CD4-positive, alpha-beta T cell treated with Interleukin-15 for 4 hours (primary cell): ENCODE measurements at places on chromosomes 1 and 21.

- DNase-seq: no peak
These were observed at the start of gene MSH4 for GRCh38 chr1:75796376-75797272. Gene MSH4 (plus strand): TSS chr1:75796882. CDS start chr1:75796986, 104 bp downstream.

GRCh38 chr1:168279253-168279652 lies 1.4 kb upstream of the TBX19 start:
- DNase-seq: no peak

DNA sequence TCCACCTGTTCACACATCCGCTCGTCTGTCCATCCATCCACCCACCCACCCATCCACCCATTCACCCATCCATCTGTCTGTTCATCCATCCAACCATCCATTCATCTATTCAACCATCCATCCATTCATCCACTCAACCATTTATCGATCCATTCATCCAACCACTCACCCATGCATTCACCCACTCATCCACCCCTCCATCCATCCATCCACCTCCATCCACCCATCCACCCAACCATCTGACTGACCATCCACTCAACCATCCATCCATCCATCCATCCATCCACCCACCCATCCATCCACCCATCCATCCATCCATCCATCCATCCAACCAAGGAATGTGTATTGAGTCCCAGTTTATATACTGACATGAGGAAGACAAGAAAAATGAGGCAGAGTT lies 73.1 kb downstream of the UMODL1 start:
- DNase-seq: no peak

- DNase-seq: no peak
These were observed 2.0 kb downstream of the PI4KB start for GRCh38 chr1:151325231-151325630.

- no peak for DNase-seq
These were observed 2.9 kb downstream of the ZNF672 start for GRCh38 chr1:248840946-248841345.

- peak; percentile 7 for DNase-seq
These were observed 41.8 kb downstream of the GATAD2B start for GRCh38 chr1:153880962-153881361.

DNA sequence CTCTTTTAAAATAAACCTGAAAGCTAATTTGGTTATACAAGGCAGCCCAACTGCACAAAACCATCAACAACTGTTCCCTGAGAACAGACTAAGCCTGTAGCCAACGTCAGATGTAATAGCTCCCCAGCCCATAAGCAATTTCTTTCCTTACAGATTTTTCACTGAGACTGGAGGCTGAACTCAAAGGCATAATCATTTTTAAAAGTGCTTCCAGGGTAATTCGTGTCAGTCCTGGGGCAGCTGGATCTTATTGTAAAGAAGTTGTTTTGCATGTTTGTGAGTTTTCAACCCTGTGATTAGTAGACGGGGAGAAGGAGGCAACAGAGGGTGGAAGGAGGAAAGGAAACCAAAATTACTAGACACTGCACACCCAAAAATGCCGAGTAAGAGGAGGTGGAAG lies 3.2 kb downstream of the DPT start:
- DNase-seq: no peak

DNA sequence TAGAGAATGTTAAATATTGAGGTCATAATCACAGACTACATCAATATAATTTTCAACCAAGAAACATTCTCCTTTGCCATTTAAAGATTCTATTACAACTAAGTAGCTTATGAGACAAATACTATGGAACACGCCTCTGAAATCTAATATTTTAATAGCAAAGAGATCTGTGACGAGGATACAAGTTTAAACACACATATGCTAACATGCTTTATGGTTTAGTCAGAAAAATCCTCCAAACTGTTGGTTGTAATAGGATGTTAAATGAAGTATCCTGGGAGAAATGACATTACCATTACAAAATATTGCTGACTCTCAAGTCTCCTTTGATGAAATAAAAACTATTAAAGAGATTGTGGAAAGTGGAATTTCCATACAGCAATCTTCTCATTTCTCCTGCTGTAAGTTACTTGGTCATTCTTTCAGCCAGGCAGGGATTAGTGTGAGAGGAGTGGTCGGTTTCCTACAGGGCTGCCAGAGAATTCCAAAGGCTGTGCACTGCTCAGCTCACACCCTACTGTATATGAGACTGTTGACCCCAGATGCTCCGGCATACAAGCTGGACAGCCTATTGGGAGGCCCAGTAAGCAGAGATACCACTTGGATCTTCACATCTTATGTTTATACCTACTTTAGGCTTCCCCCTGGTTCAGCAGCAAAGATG lies 26.6 kb downstream of the SCYL3 start:
- no peak for DNase-seq

- no peak for DNase-seq
These were observed 136.2 kb upstream of the DMRTA2 start for GRCh38 chr1:50559421-50559820.
